ENCODE measurements at places on chromosomes 3 and 15.

DNA sequence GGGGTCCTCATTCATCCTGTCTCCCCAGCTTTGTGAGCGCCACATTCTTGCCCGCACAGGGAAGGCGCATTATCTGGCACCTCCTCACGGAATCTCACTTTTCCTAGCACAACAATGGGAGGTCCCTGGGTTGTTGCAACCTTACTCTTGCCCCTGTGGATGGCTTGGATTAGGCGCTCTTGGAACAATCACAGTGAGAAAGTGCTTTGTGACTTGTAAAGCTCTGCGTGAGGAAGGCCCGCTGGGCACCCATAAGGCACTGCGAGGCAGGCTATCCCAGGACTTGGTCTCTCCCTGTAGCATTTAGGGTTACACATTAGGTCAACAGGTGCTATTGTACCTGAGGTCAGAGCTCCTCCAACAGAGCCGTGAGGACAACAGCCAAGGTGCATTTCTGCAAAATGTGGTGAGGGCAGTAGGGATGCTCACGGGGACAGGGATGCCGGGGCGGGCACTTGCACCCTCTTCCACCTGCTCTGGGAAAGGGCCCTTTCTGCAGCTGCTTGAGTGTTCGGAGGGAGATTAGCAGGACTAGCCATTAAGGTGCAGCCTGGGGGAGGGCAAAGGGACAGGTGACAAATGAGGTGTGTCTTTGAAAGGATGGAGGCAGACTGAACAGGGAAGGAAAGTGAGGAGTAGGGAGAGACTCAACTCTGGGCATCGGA lies 13.9 kb upstream of the LRRC15 start:
- DNase-seq = no peak

DNA sequence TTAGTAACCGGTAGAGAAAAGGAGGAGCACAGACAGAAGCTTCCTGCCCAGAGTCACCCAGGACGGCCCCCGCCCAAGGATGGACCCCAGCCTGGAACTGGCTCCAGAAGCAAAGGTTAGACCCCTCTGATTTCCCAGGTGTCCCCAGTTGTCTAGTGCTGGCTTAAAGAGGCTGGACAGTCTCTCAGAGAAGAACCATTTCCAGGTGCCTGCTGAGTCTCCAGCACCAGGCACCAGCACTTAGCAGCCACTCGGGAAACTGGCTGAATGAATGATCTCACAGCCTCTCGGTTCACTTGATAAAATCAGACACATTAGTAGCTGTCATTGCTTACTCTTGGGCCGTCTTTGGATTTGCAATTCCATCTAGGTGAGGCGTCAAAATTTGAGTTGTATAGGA lies 139.7 kb upstream of the HES1 start:
- DNase-seq = no peak

- DNase-seq = no peak
These were observed 174.1 kb downstream of the KLHL25 start for GRCh38 chr15:85620690-85621049.

GRCh38 chr15:63487076-63487757 lies 17.2 kb upstream of the USP3 start:
- DNase-seq = peak; percentile 88

GRCh38 chr3:37225481-37225880 lies 51.1 kb upstream of the LRRFIP2 start:
- DNase-seq = no peak

- no peak for DNase-seq
These were observed 133.7 kb upstream of the ALCAM start for GRCh38 chr3:105233010-105233409.

DNA sequence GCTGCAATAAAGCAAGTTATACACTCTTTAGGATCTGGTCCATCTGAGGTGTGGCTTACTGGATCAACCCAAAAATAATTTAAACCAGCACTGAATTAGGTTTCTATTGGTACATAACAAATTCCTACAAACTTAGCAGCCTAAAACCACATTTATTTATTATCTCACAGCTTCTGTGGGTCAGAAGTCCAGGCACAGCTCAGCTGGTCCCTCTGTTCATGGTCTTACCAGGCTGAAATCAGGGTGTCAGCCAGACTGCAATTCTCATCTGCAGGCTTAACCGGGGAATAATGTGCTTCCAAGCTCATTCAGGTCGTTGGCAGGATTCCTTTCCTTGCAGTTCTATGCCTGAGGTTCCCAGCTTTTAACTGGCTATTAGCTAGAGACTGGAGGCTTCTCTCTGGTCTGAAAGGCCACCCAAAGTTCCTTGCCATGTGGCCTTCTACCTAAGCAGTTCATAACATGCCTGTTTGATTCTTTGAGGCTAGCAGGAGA lies 477.4 kb upstream of the WNT5A start:
- DNase-seq = no peak

DNA sequence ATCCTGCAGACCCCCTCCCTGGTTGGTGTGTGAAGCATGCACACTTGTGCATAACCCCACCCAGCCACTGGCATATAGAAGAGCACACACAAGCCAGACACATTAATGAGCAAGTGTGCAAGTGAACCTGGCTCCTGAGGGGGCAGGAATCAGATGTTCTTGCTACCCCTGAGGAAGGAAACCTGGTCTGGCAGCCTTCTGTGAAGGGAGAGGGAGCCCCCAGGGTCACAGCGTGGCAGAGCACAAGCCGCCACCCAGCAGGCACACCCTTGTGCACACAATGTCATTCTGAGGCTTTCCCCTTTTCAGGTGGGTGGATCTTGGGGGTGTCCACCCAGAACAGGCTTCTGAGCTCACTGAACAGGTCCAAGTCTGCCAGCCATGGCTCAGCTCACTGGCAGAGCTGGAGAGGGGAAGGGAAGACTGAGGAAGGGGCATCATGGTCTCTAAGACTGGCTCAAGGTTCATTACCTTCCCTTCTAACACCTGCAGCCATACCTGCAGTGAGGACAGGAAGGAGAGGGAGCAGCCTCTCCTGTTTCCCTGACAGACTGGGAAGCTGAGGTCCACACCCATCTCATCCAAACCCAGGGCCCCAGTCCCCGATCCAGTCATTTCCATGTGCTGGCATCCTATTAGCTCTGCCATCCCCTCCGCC lies 31.6 kb upstream of the SEMA3F start:
- DNase-seq = no peak

DNA sequence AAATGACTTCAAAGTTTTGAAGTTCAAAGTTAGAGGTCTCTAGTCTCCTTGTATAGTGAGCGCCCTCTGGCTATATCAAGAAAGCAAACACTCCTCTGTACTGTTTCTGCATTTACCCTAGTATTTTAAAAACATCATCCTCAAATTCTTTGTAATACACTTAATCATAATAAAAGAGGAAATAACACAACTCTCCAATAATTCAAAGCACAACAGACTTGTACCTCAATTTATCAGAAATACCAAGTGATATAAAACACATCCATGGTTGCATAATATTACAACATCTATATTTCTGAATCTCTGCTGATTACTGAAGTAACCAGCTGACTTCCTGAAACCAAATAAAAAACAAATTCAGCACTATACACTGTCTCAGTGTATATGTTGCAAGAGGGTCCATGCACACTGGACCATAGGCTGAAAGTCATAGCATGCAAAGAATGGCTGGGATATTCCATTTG lies 12.5 kb downstream of the PLOD2 start:
- DNase-seq = no peak

- no peak for DNase-seq
These were observed 181.1 kb downstream of the GBE1 start for GRCh38 chr3:81580355-81580754.

GRCh38 chr3:30539772-30540171 lies 66.6 kb upstream of the TGFBR2 start:
- DNase-seq = no peak

DNA sequence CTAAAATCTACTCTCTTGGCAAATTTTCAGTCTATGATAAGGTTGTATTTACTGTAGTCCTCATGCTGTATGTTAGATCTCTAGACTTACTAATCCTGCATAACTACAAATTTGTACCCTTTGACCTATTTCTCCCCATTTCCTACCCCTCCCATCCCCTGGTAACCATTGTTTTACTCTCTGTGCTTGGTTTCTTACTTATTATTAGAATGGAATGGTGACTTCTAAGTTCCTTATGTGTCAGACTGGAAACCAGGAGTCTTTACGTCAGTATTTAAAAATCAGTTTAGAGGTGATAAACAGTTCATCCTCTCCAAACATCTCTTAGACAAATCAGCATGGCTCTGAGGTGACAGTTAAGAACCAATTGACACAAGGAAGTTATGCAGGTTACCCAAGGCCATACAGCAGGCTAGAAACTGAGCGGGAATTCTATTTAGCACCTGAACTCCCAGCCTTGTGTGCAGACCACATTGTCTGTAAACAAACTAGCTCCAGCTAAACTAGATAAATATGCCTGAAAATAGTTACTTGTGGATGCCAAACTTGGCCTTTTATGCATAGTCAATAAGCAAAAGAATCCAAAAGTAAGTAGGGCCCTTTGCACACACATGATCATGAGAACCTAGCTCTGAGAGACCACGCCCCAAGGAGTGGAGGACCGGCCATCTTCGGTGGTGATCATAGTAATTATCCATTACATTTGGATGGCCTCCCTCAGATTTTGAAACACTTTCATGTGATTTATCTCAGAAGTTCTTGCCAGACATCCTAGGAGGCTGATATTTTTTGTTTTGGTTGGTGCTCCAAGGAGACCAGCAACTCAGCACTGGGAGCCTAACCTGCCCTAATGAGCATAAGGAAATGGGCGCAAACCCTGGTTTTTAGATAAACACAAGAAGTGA lies 72.3 kb upstream of the BOC start:
- DNase-seq = no peak

DNA sequence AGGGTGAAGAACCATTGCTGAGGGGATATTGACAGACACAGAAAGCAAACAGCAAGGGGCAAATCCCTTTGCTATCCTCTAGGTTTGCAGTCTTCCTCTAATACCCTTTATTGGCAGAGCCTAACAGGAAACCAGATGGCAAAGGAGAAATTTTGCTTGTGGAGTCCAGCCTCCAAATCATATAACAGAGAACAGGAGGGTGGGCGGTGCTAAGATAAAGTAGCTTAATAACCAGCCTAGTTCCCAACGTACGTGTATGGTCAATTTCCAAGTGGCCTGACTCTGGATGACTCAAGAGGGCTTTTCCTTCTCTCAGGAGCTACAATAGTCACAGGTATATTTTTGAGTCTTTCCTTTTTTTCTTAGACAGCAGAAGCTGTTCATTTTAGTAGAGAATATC lies 404.5 kb downstream of the PDCD6IP start:
- no peak for DNase-seq

DNA sequence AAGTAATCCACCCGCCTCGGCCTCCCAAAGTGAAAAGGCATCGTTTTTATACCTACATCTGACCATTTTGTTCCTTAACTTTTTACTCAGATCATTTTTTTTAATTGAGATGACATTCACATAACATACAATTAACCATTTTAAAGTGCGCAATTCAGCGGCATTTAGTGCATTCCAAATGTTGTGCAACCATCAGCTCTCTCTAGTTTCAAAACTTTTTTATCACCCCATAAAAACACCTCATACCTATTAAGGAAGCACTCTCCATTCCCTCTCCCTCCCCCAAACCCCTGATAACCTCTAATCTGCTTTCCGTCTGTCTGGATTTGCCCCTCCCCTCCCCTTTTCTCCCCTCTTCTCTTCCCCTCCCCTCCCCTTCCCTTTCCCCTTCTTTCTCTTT lies 310.1 kb downstream of the UACA start:
- no peak for DNase-seq

GRCh38 chr15:74983725-74984231 lies 11.6 kb upstream of the SCAMP5 start:
- DNase-seq = no peak

GRCh38 chr3:190345878-190346277 lies 23.6 kb upstream of the CLDN1 start:
- DNase-seq = no peak

- no peak for DNase-seq
These were observed 8.8 kb downstream of the ANKUB1 start for GRCh38 chr3:149783576-149783975.

GRCh38 chr3:184387174-184387714 lies 7.4 kb downstream of the CHRD start:
- no peak for DNase-seq

DNA sequence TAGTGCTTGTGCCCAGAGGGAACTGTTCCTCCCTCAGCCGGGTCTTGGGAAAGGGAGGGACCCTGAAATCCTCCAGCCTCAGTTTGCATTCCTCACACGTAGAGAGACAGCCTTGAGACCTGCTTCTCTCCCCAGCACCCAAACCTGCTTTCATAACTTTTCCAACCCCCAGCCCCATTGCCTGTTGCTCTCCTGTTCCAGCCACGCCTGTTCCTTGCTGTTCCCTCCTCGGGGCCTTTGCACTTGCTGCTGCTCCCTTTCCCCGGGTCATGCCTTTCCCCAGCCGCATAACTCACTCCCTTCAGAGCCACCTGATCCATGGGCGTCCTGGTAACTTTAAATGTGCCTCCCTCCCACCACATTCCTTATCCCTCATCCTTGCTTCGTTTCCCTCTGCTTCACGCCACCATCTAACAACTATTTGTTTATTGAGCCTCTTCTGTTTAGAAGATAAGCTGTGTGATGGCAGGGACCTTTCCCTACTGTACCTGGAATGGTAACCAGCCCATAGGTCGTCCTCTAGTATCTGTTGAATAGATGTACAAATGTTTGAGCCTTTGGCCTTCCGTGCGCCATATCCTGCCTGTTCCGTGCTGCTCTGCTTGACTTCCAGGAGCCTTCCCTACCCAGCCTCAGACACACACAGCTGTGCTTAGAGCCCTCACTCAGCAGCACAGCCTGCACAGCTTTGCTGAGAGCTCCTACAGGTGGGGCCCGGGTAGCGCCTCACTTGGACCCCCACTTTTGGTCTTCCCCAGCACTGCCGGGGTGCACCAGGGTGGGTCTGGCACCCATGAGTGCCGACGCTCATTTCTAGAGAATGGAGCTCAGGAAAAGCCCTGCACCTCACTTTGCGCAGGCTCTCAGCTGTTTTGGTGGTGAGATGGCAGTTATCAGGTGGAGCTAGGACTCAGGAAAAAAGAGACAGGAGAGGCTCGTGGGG lies 60.2 kb downstream of the SCN5A start:
- no peak for DNase-seq

- no peak for DNase-seq
These were observed 25.0 kb downstream of the MITF start for GRCh38 chr3:69764121-69764741.

DNA sequence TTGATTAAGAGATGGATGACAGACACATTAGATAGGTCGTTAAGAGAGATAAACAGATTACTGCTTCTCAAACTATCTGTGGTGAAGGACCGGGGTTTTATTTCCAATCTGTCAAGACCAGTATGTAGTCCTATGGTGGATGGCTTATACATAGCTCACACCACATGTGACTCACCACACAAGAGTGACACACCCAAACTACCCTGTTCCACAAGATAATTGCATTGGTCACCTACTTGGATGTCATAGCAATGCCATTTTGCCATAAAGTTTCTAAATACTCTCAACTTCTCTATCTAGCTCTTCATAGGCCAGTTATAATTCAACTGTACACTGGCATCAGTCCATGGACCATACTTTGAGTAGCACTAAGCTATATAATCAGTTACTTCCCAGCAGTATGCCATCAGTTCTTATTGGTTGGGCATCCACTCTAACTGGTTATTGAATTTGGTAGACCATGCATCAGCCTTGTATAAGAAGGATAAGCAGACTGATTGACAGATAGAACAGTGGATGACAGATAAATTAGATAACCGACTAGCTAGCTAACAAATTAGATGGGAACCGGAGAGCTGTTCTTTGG lies 11.6 kb downstream of the WWTR1 start:
- no peak for DNase-seq

- DNase-seq = no peak
These were observed 315.5 kb downstream of the FHIT start for GRCh38 chr3:60935709-60936108.

- no peak for DNase-seq
These were observed 604.3 kb downstream of the FGF12 start for GRCh38 chr3:192122832-192123594.

Measured in activated T-helper 1 cell treated with anti-CD3 and anti-CD28 coated beads, Interleukin-2, amount 50 U/mL, for 16 hours (primary cell).